AG09309 (cell line): ENCODE measurements at places on chromosomes 11 and 22.

GRCh38 chr11:83564870-83565269 lies 278.7 kb upstream of the CCDC90B start:
- DNase-seq: no peak

DNA sequence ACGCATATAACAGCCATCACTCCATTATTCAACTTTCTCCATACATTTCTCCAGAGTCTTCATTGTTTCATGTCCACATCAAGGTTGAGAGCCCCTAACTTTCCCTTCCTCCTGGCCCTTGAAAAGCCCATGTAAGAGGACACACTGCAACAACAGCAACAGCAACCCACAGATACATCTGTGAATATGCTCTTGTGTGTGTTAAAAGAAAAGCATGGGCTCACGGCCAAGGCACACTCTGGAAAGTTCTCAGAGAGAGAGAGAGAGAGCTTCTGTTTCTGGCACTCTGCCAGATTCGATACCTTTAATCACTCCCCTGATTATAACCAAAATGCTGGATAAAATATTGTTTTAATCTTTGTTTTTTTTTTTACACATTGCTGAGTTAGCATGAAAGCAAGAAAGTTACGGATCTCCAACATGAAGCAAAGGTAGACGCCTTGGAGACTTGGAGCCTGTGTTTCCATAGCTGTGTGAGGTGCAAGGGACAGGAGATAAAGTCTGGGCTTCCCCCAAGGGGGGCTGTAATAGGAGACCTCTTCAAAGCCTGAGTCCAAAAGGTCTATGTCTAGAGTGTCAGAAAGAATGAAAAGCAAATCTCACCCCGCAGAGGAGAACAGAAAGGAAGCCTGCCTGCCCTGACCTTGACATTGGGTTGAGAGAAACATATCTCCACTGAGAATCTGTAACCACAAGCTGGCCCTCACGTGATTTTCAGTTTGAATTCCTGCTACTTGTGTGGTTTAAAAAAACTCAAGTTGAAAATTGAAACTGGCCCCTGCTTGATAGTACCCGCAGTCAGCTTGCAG lies 33.7 kb upstream of the MPPED1 start:
- no peak for DNase-seq

- DNase-seq: no peak
These were observed 114.9 kb downstream of the FANCF start for GRCh38 chr11:22510741-22511140.

GRCh38 chr11:8267280-8267679 lies 3.6 kb upstream of the LMO1 start:
- no peak for DNase-seq

- peak; percentile 67 for DNase-seq
These were observed 209.7 kb downstream of the SNX19 start for GRCh38 chr11:130706572-130706971.

GRCh38 chr22:30186041-30186440 lies 60.5 kb downstream of the LIF start:
- DNase-seq: no peak

- no peak for DNase-seq
These were observed 22.0 kb downstream of the TP53AIP1 start for GRCh38 chr11:128920666-128921065.

DNA sequence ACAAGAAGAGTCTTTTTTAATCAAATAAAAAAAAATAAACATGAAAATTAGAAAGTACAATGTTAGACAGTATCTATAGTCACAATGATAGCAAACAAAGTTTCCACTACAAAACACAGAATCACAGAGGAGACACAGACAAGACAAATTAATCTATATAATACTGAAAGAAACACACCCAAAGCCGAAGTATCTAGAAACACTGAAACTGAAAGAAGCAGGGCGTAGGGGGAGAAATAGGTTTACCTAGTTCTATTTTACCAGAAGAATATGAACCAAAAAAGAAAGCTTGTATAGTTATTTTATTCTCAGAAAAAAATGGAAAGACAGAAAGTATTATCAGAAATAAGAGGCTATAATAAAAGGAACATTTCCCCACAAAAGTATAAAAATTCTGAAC lies 27.1 kb upstream of the NUP50 start:
- DNase-seq: no peak

GRCh38 chr11:105168457-105168856 lies 28.9 kb upstream of the CARD18 start:
- no peak for DNase-seq

- DNase-seq: no peak
These were observed 6.0 kb downstream of the APOL1 start for GRCh38 chr22:36258701-36259614.

GRCh38 chr22:24407278-24407665 lies 20.1 kb upstream of the ADORA2A start:
- DNase-seq: no peak
